NCI-H69 (cell line): ENCODE measurements at places on chromosomes 13 and 19.

DNA sequence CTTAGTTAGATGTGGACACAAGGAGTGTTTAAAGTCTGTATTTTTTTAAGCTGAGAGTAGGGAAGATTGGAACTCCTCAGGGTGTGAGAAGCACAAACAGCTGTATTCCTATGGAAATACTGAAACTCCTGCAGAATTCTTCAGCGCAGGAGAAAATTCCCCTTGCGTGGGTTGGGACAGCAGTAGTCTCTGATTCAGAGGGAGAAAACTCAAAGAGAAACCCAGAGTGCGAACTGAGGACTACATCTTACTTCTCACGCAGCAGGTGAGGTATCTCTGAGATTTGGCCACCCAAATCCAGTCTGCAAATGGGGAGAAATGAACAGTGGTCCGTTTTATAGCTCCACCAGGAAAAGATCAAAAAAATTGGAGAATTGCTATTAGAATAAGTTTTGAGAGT is 60.9 kb downstream of the FRY start:
- DNase-seq, result no peak

DNA sequence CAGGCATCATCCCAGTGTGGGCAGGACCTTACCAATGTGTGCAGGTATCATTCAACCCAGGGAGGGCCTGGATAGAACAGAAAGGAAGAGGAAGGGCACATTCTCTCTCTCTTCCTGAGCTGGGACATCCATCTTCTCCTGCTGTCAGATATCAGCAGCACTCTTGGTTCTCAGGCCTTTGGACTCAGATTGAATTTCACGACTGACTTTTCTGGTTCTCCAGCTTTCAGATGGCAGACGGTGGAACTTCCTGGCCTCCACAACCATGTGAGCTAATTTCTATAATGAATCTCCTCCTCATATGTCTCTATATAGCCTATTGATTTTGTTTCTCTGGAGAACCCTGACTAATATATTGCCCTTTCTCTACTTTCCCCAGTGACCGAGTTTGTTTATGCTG is 77.3 kb downstream of the OLFM4 start:
- DNase-seq, result no peak

DNA sequence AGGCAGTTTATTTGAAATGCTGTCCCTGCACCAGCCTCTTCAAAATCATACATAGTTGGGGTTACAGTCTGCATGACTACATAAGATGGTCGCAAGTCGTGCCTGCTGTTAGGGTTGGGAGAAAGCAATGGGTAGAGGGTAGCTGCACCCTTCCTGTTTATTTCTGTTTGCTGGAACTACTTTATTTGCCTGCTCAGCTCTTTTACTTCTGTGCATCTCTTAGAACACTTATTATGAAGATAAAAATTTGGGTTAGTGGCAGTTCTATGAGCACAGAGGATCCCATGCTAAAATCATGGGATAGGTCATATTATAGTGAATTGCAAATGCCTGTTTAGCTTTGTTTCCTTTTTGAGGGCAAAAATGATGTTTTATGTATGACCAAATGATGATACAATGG is 160.1 kb downstream of the MYO16 start:
- DNase-seq, result no peak

DNA sequence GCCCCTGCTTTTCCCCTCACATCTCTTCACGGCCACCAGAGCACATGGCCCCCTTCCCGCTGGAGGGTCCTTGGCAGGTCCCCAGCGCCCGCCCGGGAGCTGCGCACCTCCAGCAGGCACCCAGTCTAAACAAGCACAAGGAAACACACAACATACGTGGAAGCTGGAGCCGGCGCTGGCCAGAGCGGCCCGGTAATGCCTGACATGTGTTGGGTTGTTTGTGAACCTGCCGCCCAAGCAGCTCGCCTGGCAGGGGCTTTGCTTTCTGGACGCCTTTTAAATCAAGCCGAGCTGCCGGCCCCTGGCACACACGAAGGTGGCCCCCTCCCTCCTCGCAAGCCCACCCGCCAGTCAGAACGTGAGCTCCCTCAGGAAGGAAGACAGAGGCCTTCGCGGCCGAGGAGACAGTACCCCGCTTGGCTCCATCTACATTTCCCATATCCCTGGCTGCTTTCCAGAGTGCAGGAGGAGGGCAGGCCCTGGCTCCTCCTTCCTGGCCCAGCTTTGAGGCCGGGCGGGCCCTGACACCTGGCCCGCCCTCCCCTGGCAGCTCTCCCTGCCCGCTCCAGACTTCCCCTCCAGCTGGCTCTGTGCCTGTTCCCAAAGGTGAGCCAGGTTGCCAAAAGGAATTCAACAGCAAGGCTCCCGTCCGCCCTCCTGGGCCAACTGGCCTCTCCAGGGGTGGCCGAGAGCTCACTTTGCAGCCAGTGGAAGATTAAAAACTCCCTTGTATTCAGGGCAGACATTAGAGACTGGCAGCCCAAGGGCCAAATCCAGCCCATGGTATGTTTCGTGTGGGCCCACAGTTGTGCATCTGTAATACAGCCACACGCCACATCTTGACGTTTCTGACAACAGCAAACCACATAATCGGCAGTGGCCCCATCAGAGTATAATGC is 28.7 kb downstream of the COMP start:
- peak; percentile 98 for DNase-seq

DNA sequence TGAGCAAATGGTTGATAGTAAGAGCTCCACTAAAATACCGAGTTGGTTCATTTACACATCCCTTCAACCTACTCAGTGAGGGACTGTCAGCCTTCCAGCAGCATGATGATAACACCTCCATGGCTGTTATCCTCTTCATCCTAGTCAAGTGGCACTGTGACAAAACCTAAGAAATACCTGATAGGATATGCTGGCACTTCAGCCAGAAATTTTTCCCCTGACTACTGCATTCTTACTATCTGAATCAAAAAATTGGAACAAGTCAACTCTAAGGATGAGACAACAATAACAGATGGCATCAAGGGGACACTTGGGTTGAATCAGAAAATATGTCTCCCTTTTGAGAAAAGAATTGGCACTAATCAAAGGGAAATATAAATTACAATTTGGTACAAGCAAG is 193.9 kb downstream of the KCTD12 start:
- DNase-seq, result no peak

DNA sequence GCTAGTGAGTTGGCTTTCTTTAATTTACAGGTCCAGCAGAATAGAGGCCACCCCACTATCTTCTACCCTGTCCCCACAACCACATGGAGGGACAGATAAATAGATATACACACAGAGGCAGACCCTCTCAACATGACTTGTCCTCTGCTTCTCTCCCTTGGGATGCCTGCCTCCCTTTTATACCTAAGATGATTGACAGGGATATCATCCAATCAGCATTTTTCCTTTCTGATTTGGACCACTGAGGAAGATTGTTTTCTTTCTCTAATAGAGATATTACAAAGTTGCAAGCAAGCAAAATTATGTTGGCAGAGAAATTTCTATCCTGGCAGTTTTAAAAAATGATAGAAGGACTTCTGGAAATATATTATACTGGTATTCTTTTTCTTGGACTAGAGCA is 35.8 kb downstream of the STOML3 start:
- DNase-seq, result peak; percentile 5
